ENCODE measurements at places on chromosomes 5 and 9.

- DNase-seq, result no peak
Measured at GRCh38 chr9:128845186-128845931, 15.8 kb upstream of the SPOUT1 start.

DNA sequence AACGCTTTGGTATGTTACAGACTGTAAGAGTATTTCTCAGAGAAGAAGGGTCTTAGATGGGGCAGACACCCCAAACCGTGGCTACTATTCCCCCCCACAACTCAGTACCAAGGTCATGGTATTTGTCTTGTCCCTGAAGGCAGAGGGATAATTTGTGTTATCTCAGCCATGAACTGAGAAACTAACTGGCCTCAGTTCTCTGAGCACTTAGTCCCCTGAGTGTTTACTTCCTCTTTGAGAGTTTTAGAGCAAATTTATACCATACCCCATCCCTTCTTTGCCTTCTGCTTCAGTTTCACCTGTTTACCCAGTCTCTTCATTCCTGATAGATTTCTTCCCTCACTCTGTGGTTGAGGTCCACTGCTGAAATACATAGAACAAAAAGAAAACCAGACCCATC, 183.9 kb downstream of the LRRC70 start:
- DNase-seq, result no peak

DNA sequence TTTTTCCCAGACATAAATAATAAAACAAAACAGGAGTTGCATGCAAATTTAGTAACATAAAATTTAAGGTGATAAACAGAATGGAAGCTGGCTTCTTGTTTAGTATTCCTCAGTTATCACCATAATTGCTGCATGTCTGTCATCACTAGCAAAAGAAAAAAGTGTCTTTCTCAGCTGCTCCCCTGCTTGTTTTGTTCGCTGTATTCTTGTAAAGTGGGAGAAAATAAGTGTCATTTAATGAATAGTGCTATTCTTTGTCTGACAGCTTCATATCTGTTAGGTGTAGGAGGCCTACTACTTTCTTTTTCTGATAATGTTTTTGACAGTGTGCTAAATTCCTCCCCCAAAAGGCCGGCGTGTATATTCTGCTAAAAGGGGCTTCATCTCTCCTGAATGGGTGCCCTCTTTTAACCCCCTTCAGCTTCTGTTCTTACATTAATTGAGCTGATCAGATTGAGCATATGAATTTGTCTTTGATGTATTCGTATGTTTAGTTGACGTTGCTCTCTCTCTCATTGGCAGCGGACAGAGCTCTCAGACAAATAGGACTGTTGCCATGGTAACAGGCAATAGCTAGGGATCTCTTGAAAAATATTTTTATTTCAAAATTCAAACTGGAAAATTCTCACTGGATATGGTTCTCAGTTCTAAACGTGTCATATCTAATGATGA, 303.8 kb downstream of the KIAA0825 start:
- DNase-seq, result no peak

DNA sequence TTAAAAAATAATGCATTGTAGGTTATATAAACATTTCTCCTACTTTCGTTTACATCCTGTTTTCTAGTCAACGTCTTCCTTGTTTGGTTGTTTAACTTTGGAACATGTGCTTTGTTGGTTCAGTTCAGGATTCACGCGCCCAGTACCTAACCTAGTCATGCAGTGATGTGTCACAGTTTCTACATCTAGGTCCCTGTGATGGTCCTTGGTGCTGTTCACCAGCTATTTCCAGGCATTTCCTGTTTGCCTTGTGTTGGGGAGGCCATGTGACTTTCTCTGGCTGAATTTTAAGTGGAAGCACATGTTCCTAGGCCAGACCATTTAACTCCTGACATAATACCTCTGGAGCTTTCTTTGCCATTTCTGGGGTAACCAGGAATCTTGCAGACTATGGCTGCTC, 292.3 kb downstream of the SMARCA2 start:
- DNase-seq, result peak; percentile 15

Data from stromal cell of bone marrow (primary cell).